Activated CD4-positive, CD25-positive, alpha-beta regulatory T cell (primary cell): ENCODE measurements at places on chromosomes 16 and 17.

- DNase-seq, result no peak
These were observed 77.2 kb downstream of the KATNIP start for GRCh38 chr16:27627136-27627535.

GRCh38 chr16:89431158-89431584 is 59.2 kb downstream of the ANKRD11 start:
- DNase-seq, result no peak

DNA sequence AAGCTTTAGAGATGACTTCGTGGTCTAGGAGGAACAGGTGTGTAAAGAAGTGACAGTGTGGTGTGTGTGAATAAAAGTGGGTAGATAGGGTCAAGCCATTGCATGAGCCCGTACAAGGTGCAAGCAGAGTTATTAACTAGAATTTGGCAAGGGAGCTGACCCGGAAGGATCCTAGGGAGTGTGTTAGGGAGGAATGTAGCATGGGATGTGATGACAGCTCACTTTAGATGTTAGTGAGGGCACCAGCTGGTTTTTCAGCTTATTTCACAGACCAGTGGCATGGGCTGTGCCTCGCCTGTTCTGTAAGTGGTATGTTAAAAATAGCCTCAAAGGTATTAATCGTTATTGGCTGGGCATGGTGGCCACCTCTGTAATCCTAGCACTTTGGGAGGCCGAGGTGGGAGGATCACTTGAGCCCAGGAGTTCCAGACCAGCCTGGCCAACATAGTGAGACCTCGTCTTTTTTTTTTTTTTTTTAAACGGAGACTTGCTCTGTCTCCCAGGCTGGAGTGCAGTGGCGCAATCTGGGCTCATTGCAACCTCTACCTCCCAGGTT is 8.3 kb downstream of the ANKRD40CL start:
- DNase-seq, result no peak

- peak; percentile 99 for DNase-seq
These were observed at the start of gene TRAF7 for GRCh38 chr16:2155091-2155950. Gene TRAF7 (plus strand): TSS chr16:2155782. CDS start chr16:2163921, 8,139 bp downstream.

- DNase-seq, result no peak
These were observed 9.9 kb downstream of the CCDC182 start for GRCh38 chr17:57735230-57735629.

- DNase-seq, result no peak
These were observed 218.5 kb downstream of the CDH8 start for GRCh38 chr16:61817583-61818278.

GRCh38 chr16:73020409-73020884 is 27.5 kb downstream of the ZFHX3 start:
- no peak for DNase-seq

- no peak for DNase-seq
These were observed 192.4 kb downstream of the SEC14L1 start for GRCh38 chr17:77332981-77333685.

- no peak for DNase-seq
These were observed 14.1 kb downstream of the AKAP1 start for GRCh38 chr17:57099165-57099564.

DNA sequence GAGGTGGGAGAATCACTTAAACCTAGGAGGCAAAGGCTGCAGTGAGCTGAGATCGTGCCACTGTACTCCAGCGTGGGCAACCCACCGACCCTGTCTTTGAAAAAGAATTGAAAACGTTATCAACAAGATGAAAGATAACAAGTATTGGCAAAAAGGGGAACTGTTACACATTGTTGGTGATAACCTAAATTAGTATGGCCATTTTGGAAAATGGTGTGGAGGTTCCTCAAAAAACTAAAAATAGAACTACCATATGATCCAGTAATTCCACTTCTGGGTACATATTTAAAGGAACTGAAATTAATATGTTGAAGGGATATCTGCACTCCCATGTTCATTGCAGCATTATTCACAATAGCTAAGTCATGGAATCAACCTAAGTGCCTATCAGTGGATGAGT is 61.0 kb downstream of the ABHD15 start:
- DNase-seq, result no peak

DNA sequence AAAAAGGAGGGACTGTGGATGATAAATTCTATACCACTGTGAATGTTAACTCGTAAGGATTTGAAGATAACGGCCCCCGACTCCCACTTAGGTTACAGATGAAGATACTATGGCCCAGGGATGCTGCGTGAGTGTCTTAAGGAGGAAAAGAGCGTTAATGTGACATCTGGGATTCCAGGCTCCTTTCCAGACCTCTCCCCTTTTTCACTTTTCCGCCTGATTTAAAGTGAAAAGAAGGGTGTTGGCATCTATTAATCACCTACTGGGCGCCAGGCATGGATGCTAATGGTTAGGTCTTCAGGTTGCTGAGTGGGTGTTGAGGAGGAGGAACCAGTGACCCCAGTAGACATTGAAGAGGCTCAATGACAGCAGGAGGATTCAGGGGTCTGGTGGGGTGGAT is 117.8 kb downstream of the RBFOX1 start:
- DNase-seq, result no peak

- DNase-seq, result no peak
These were observed 10.4 kb downstream of the GPATCH8 start for GRCh38 chr17:44492706-44493272.

- DNase-seq, result no peak
These were observed 17.0 kb downstream of the ENPP7 start for GRCh38 chr17:79747508-79748294.

DNA sequence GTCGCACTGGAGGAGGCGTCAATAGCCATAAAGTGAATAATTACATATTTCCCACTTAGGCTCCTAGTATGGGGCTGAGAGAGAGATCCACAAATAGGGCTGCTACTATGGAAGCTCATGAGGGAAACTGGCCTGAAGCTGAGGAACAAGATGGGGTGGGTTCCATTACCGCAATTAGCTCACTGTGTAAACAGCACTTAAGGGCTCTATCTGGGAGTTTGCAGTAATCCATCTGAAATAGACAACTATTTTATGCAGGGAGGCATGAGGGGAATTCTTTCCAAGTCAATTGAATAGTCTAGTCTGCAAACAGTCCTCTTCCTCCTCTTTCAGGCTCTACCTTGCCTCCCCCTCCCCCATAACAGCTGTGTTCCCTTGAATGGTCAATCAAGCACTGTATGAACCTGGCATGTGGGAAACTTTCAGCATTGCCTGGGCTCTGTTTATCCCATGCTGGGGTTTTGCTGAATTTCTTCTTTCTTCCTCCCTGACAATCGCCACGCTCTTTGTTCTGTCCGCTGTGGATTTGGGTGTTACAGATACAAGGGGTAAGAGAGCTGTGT is 56.1 kb upstream of the MAF start:
- no peak for DNase-seq

GRCh38 chr17:77400445-77400870 is 259.7 kb downstream of the SEC14L1 start:
- DNase-seq, result peak; percentile 65

GRCh38 chr16:66460703-66461102 is 33.6 kb downstream of the BEAN1 start:
- no peak for DNase-seq

DNA sequence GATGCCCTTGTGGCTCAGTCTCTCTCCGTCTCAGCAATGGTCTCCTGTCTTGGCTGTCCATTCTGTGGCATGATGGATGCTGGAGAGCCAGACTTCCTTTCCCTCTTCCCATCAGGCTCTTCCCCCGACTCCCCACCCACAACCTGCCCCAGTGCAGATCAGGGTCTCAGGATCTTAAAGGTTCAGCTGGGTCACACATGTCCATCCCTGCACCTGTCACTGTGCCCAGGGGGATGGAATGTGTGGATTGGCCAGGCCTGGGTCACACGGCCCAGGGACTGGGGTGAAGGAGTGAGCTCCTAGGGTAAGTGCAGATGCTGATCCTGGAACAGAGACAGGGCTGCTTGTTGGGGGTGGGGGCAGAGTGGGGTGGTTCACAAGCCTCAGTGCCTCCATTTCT is 23.0 kb downstream of the ADGRG5 start:
- no peak for DNase-seq

GRCh38 chr16:84617041-84617790 is 662 bp downstream of the COTL1 start:
- DNase-seq, result no peak

- DNase-seq, result no peak
These were observed 121.3 kb downstream of the MGAT5B start for GRCh38 chr17:76989519-76989918.

DNA sequence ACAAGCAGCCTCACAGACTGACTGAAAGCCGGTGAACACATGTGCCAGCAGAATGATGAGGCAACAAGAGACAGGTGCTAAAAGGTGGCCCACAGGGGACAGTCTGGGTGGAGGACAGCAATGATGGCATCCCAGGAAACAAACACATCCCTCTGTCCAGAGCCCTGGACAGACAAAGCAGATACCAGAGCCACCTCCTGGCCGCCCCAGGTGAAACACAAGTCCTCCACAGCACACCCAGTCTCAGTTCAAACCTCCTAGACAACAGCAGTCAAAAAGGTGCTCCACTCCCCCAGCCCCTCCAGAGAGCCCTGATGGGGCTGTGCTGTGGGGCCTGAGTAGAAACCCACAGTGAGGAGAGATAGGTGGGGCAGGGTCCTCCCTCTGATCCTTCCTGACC is 20.3 kb upstream of the CDH5 start:
- DNase-seq, result no peak

- no peak for DNase-seq
These were observed 16.2 kb downstream of the OTOP3 start for GRCh38 chr17:74951680-74952421.

DNA sequence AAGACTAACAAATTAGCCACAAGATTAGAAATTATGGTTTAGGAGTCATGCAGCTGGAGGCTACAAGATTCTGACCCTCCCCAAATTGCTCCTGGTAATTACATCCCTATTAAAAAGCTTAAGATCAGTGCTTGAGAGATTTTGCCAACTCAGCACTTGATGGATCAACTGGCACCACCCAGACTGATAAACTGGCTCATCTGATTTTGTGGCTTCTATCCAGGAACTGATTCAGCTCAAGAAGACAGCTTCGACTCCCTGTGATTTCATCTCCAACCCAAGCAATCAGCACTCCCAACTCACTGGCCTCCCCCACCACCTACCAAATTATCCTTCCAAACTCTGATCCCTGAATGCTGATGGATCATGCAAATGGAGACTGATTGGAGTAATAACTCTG is 94.8 kb downstream of the TNFRSF13B start:
- DNase-seq, result no peak

DNA sequence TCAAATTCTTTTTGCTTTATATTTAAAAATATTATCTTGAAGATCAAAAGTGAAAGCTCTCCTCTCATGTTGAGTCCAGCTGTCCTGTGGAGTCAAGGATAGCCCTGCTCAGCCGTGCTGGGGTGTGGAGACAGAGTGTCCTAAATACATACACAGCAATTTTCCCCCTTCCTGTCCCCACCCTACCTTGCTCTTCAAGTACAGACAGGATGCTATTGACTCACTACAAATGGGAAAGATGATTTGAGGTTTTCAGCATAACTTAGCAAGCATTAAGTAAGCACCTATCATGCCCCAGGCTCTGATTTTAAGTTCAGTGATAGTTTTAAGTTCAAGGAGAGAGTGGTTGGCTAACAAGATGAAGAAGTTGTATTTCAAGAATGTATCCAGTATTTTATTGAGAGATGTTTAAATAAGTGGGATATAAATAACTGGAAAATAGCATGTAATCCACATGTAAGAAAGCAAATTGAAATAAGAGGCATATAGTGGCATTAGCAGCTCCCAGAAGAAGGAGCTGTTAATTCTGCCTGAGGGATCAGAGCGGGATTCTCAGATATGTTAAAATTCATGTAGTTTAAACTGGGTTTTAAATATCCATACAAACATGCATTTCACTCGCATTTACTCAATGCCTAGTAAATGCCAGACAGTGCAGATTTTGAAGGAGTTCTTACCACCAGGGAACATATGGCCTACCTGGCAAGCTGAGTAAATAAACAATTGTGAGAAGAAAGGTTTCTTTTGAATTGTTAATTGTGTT is 183.5 kb upstream of the ANKFN1 start:
- DNase-seq, result no peak

DNA sequence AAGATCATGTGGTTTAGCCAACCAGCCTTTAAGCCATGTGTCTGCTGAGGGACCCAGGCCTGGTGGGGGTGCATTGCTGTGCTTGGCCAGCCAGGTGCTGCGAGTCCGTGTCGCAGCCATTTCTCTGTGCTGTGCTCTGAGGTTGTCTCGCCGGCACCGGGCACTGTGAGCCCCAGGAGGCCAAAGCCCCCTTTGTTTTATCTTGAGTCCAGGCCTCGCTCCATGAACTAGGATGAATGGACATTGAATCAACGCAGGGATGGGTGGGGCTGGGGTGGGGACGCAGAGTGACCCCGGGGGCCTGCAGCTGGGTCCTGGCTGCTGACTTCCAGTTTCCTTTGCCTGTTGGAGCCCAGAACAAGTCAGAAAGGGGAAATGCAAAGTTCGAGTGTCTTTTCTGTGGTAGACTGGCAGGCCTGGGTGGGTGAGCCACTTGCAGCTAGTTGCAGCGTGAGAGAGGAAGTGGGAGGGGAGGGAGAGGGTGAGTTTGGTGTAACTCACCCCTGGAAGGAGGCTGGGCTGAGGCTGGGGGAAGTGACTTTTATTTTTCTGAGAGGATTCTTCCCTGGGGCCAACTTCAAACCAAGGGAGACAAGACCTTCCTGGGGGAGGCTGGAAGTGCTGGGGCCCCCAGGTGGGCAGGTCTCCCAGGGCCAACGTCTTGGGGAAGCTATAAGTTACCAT is 324.7 kb downstream of the SEC14L1 start:
- peak; percentile 65 for DNase-seq

DNA sequence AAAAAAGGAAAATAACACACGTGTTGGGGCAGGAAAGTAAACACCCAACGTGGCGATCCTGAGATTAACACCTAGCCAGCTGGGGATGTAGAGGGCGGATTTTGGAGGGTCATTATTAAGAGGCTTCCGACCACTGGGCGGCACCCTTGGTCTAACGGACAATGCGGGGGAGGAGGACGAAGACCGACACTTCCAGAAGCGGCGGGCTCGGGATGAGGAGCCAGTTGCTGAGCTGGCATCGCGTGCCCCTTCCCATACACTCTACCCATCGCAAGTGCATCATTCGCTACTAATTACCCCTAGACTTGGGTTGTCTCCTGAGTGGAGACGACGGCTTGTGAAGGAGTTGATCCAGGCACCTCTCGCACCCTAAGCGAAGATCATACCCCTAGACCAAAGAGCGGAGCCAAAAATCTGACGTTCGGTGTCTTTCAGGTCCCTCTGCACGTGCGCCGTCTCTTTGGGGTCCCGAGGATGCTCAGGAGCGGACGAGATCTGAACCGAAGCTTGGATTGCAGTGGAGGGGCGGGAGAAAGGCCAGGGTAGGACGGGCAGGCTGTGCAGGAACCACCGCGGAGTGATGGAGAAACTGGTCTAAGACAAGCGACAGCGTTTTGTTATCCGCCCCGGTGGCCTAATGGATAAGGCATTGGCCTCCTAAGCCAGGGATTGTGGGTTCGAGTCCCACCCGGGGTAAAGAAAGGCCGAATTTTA is 17.6 kb downstream of the ZNF213 start:
- DNase-seq, result peak; percentile 66

- DNase-seq, result no peak
These were observed 124.2 kb downstream of the TMEM132E start for GRCh38 chr17:34703533-34703932.

- DNase-seq, result no peak
These were observed 15.5 kb downstream of the MSI2 start for GRCh38 chr17:57271821-57272220.
